ENCODE measurements at places on chromosomes 2 and 18.

DNA sequence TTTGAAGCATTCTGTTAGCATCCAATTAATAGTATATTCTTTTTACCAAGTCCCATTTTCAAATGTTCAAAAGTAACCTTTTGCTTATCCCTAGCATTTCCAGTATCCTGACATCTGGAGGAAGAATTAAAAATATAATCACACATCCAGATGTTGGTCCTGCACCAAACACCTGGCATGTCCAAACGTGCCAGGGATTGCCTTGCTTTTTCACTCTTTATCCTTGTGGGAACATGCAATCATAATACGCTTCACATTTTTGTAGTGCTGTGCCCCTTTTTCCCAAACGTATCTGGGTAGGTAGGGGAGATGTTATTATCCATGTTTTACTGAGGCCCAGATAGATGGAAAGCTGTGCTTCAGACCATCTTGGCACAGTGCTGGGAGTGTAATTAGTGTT is 133.0 kb downstream of the TPGS2 start:
- DNase-seq, result no peak

GRCh38 chr18:75478996-75479880 is 51.7 kb upstream of the SMIM21 start:
- peak; percentile 37 for DNase-seq

GRCh38 chr2:108858894-108859293 is 72.3 kb downstream of the CCDC138 start:
- DNase-seq, result no peak

GRCh38 chr2:46481198-46482193 is 2.1 kb downstream of the TMEM247 start:
- DNase-seq, result no peak

GRCh38 chr2:203155406-203155805 is 83.4 kb upstream of the CYP20A1 start:
- DNase-seq, result peak; percentile 2

- no peak for DNase-seq
These were observed 412.0 kb downstream of the NUP35 start for GRCh38 chr2:183536290-183536689.

DNA sequence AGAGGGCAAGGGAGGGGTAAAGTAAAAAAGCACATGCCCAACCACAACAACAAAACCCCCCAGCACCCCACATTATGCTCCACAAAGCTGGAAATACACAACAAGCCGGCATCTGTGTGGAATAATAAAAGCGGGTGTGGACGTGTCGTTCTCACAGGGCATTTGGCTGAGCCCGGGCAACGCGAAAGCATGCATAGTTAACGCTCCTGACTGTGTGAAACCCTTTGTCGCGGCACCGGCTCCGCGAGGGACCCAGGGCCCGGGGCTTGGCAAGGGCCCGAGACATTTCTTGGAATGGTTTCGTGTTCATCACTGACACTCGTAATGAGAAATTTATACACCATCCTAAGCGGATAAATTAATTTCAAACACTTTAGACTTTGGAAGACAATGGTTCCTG is 165.6 kb downstream of the INHBB start:
- DNase-seq, result no peak

- no peak for DNase-seq
These were observed 314.8 kb downstream of the MYCN start for GRCh38 chr2:16255120-16255519.

GRCh38 chr2:40511661-40512213 is 59.8 kb upstream of the SLC8A1 start:
- DNase-seq, result no peak

GRCh38 chr2:216108310-216108966 is 710 bp upstream of the XRCC5 start:
- no peak for DNase-seq

- DNase-seq, result no peak
These were observed 105.1 kb downstream of the RDH14 start for GRCh38 chr2:18455236-18455862.

DNA sequence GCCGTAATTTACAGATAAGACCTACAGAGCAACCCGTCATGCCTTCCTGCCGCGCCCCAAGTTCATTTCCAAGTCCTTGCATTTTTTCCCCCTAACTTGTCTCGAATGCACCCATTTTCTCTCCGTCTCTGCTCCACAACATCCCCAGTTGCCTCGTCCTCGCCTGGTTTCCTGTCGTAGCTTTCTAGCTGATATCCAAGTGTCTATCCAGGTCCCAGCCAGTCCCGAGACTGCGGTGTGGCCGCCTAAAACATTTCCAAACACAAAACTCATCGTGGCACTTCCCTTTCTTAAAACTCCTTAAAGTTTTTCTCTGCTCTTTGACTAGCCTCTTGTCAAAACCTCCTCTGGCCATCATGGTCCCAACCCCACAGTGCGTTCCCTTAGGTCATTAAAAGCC is 1.2 kb upstream of the BARD1 start:
- no peak for DNase-seq

GRCh38 chr2:28956415-28956826 is 24.7 kb upstream of the TOGARAM2 start:
- peak; percentile 6 for DNase-seq

DNA sequence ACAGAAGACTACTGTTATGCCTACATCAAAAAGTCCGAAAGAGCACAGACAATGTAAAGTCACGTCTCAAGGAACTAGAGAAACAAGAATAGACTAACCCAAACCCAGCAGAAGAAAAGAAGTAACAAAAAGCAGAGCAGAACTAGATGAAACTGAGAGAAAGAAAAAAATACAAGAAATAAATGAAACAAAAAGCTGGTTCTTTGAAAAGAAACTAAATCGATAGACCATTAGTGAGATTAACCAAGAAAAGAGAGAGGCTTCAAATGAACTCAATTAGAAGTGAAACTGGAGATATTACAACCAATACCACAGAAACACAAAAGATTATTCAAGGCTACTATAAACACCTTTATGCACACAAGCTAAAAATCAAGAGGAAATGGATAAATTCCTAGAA is 271.8 kb downstream of the MBD2 start:
- no peak for DNase-seq

GRCh38 chr2:119248311-119248710 is 24.7 kb downstream of the STEAP3 start:
- no peak for DNase-seq

- no peak for DNase-seq
These were observed 201.9 kb upstream of the APCDD1 start for GRCh38 chr18:10252494-10252893.

- DNase-seq, result no peak
These were observed 26.7 kb upstream of the CD226 start for GRCh38 chr18:69974365-69974764.

- DNase-seq, result no peak
These were observed 683 bp upstream of the TBC1D8 start for GRCh38 chr2:101151859-101152271.

DNA sequence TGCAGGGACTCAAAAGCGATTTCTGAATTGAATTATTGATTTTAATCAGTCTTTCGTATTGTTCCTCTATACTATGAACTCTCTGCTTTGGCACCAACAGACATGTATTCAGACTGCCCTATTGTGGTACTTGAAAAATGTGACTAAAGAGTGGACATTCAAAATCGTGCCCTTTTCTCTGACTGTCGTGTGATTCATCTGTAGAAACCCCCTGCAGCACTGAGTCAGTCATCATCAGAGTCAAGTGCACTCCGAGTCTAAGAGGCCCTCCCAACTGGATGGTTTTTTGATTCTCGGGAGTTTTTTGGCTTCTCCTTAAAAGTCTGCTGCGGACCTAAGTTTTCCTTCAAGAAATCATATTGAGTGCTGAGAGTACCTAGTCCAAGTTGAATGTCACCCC is 96.4 kb upstream of the FOSL2 start:
- DNase-seq, result no peak

GRCh38 chr18:58321986-58322385 is 278.0 kb downstream of the NEDD4L start:
- peak; percentile 65 for DNase-seq

- no peak for DNase-seq
These were observed 431.2 kb upstream of the SALL3 start for GRCh38 chr18:78548261-78549058.

GRCh38 chr2:71507476-71507875 is 54.1 kb downstream of the DYSF start:
- no peak for DNase-seq

- DNase-seq, result no peak
These were observed 10.1 kb downstream of the ATAD2B start for GRCh38 chr2:23916727-23917405.

DNA sequence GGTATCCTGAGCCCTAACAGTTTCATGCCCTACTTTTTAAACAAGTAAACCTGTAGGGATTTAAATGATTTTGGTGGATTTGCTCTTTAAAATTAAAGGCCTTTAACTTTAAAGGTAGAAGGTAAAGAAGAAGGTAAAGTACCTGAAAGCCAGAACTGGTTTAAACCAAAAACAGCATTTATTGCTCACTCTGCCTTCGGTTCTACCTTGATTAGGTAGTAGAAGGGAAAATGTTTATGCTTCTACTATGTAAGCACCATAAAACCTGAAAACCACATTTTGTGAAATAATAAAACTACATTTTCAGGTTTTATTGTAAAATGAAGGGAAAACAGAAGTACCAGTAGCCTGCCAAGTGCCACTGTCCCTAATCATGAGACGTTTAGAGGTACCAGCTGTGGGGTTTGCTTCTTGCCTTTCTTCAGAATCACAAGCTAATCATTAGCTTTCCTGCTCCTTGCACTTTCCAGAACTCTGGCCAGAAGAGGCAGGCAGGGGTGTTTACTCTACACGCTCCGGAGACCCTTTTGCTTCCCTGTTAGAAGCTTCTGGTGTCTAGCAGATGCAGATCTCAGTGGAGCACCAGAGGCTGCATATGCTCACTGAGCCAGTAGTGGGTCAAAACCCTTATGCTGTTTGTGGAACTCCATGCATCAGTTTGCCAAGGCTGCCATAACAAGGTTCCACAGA is 33.3 kb downstream of the RPIA start:
- DNase-seq, result no peak

GRCh38 chr2:212733273-212733672 is 194.7 kb upstream of the ERBB4 start:
- no peak for DNase-seq

GRCh38 chr2:232537079-232537478 is 2.4 kb upstream of the CHRNG start:
- DNase-seq, result no peak

DNA sequence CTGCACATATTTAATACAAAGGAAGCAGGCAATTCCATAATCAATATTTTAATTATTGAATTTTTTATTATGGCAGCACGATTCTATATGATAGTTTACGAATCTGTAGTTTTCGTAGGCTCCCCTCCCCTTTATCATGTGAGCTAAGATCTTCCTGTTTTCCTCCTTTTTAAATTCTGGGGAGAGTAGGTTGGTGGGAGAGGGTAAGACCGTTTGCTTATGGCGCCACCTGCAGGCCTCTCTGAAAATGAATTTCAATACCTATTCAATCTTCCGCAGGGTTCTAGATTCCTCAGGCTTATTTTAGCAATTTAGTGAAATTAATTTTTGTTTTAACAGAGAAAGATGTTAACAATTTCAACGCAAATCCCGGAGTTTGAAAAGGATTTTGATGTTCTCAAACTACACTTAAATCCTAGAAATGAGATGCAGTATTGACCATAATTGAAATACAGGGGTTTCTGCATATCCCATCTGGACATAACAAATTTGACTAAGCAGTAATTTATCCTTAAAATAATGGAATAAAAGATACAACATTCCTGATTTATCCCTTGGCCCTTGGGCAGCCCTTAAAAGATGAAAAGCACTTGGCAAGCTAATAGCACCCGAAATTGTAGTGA is 12.8 kb upstream of the GBX2 start:
- no peak for DNase-seq

DNA sequence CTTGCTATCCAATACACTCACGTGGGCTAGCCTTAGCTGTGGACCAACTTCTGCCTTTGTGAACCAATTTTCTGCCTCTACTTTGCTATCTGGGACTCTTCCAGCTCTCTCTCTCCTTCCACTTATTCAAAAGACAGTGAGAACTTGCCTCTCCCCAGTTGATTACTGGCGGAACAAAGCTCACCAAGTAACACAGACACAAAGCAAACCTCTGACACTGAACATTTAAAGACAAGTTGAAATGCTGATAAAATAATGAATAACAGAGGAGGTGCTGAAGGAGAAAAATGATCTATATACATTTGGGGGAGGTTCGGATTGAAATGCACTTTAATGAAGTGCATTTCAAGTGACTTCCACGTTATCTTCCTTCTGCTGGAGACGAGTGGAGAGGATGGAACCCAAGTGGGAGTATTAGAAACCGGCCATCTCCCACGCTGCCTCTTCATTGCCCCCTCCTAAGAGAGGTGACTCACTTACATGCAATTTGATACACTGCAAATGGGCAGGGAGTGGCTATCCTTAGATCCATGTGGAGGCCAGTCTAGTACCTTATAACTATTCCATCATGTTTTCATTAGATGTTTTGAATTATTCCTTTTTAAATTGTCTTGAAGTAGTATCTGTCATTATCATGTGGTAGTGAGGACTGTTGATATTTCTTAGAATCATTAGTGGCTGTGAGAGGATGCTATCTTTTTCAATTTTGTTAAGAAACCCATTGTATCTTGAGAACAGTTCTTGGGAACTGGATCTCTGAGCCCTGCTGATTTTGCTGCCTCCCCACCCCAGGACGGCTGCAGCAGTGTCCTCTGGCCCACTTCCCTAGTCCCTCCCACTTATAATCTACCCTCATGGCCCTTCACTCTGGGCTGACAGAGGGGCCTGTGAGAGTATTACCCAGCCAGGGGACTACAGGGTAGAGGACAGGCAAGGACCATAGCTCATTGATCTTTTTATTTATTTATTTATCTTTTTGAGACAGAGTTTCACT is 6.0 kb upstream of the GLI2 start:
- no peak for DNase-seq

DNA sequence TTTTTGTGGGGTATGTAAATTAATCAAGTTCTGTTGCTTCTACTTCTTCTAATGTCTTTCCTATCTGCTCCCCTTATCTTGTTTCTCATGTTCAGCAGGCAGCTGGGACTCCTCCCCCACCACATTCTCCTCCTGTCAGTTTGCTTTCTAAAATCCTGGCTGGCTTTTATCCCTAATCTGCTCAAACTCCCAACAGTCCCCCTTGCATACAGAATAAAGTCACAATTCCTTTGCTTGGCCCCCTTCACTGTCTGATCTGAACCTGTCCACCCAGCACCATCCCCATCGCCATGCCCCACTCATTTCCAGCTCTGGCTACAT is 2.2 kb downstream of the CFAP221 start:
- no peak for DNase-seq

GRCh38 chr2:853203-853870 is 97.3 kb upstream of the SNTG2 start:
- DNase-seq, result no peak

GRCh38 chr2:38933653-38934052 is 44.0 kb downstream of the ARHGEF33 start:
- no peak for DNase-seq

DNA sequence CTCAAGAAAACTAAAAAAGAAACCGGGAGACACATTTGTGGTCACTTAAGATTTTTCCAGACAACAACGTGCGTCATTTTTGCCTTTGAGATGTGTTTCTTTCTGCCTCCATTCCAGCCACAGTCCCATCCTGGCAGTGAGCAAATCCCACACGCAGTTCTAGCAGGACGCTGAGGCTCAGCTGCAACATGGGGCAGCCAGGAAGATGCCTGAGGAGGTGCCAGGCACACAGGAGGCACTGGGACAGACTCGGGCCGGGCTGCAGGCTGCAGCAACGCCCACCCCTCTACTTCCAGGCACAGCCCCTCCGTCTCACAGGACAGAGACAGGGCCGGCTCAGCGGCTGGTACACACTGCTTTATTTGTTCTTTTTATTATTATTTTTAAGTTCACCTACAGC is 13.1 kb downstream of the KLF11 start:
- no peak for DNase-seq

- DNase-seq, result no peak
These were observed 1.7 kb upstream of the PRKD3 start for GRCh38 chr2:37326285-37326684.

- DNase-seq, result no peak
These were observed 38.0 kb downstream of the LINC00305 start for GRCh38 chr18:64110692-64111480.

Data from central memory CD4-positive, alpha-beta T cell (primary cell).